Stimulated activated CD4-positive, alpha-beta T cell treated with anti-CD3 and anti-CD28 coated beads, Interleukin-1b, Interleukin-23, amount 100 ng/mL, for 1 hour (primary cell): ENCODE measurements at places on chromosomes 5 and 9.

DNA sequence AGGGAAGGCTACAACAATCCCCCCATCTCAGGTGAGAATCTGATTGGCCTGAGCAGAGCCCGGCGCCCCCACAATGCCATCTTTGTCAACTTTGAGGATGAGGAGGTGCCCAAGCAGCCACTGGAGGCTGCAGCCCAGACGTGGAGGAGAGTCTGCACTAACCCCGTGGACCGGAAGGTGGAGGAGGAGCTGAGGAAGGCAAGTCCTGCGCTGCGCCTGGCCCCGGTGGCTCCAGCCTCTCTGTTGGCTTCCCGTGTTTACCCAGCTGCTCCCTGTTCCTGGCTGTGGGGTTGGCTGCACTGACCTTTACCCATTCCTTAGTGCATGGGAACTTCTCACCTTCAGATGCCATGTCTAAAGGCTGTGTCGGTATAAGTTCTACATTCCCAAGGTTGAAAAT is 11.0 kb upstream of the CEL start:
- no peak for DNase-seq

DNA sequence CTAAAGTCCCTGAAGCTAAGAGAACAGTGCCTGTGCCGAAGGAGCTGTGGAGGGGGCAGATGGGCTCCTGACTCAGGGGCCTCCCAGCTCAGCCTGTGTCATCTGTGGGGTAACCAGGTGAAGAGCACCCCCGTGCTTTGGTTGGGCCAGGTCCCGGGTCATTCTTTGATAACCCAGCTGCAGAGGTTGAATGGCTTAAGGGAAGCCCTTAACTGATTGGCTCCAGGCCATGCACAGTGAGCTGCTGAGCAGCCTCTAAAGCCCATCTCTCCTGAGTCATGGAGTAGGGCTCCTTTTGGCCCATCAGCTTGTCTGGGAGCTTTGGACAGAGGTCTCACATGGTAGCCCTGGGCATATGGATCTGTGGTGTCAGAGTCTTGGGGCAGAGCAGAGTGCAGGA is 28.7 kb downstream of the COL27A1 start:
- no peak for DNase-seq

DNA sequence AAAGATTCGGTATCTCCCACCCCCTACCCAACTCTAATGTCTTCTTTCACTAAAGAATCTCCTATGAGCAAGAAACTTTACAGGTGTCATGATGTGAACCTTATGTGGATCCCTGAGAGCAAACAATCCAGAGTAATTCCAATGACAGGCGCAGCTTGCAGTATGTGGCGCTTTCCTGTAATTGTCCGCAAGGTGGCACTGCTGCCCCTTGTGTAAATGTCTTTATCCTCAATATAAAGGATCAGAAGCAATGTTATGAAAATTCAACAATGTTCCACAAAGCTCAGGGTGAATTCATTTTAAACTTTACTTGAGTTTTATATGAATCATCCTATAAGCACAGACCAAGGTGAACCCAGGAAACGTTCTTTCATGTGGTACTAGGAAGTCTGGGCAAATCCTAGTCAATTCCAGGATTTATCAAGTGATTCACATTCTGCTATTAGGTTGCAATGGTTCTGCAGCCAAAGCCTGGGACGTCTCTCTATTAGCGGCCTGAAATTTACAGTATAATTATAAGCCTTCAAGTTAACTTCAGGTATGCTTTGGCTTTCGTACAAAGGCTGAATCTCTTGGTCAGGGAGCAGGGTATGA is 113.7 kb downstream of the TRPM6 start:
- peak; percentile 41 for DNase-seq

DNA sequence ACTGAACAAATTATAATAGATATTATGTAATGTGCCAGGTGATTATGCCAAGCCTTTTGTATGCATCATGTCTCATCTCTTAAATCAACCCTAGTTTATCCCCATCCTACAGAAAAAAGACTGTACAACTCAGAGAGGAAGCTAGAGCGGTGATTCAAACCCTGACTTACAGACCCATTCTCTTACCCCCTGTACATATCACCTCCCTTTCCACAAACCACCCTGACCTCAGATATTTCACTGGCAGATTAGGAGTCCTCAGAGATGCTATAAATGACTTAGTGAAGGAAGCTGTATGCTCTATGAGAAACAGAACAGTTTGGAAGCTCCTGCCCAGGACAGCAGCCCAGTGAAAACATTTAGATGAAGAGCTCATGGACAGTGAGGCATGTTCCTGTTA is 79.1 kb upstream of the RARS1 start:
- no peak for DNase-seq

DNA sequence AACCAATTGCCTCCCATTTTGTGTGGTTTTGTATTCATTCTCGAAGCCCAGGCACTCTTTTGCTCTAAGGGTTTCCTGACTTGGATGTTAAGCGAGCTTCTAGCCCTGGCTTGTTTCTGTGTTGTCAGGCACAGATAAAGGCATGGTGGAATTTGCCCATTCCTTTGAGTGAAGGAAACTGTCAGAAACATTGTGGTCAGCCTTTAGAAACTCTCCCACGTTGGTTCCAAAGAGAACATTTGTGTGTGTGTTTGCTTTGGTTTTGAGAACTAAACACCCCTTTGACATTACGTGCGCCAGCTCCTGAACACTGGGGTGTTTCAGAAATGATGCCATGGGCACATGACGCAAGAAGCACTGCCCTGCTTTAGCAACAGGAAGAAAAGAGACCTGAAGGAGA is 320.9 kb downstream of the NTRK2 start:
- DNase-seq, result no peak

DNA sequence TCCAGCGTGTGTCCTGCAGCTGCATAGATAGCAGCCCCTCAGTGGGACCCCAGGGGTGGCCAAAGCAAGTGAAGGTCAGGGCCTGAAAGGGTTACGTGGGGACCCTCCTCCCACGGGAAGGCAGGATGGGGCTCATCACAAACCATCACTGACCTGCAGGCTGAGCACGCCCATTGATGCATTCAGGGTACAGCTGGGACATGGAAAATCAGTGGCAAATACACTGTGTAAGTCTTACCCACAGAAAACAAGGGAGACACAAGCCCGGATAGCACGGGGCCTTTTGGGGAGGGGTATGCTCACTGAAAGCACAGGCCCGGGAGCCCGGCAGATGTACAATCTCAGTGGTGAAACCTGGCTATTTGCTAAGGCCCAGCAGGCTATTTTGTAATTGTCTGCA is 49.1 kb downstream of the SEMA4D start:
- DNase-seq, result no peak

DNA sequence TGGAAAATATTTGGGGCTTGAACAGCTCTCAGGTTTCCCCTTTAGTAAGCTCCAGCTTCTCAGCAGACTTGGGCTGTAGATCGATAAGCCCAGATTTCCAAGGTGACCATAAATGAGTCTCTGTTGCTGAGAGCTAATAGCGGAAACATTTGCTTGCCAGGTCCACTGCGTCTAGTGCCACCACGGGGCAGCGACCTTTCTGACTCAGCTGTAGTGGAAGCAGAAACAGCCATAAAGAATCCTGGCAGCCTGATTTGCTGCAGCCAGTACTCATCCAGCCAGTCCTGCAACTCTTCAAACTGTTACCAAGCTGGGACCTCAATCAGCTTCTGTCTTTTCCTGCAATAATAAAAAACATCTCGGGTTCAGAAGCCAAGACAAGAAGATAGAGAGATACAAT is 241.7 kb downstream of the DOCK8 start:
- DNase-seq, result no peak

- no peak for DNase-seq
Measured at GRCh38 chr9:124259158-124259808, 1.5 kb downstream of the NEK6 start.

DNA sequence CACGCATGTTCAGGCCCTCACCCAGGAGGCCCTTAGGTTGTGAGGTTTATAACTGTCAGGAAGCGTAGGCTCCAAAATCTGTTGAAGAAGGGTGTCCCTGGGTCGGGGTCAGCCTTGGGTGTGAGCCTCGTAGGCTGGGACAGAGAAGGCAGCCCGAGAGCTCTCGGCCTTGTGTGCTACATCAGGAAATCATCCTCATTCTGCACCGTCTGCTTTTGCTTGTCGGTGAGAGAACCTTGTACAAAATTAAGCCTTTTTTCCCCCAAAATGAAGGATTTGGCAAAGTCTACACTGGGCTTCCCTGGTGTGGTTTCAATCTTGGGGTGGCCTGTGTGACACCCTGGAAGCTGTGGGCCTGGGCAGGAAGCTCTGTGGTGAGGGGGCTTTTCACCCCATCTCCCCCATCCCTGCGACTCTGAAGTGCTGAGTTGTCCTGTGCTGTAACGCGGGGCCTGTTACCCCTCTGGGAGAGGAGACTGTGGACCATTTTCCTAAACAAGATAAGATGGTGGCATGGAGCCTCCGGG is 55.3 kb downstream of the AHRR start:
- no peak for DNase-seq
